ENCODE measurements at places on chromosomes 13 and 19.

- no peak for DNase-seq
Measured at GRCh38 chr13:83831796-83832195, 50.5 kb downstream of the SLITRK1 start.

- DNase-seq = no peak
Measured at GRCh38 chr13:50518131-50518530, 325.4 kb downstream of the DLEU7 start.

DNA sequence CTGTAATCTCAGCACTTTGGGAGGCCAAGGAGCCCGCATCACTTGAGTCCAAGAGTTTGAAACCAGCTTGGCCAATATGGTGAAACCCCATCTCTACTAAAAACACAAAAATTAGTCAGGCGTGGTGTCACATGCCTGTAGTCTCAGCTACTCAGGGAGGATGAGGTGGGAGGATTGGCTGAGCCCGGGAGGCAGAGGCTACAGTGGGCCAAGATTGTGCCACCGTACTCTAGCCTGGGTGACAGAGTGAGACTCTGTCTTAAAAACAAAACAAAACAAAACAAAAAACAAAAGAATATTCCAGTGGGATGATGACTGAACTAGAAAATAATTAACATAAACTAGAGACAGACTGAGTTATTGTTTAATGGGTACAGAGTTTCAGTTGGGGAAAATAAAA is 81.7 kb upstream of the ABCC4 start:
- no peak for DNase-seq

GRCh38 chr19:2391118-2391725 is 31.2 kb downstream of the TMPRSS9 start:
- DNase-seq = peak; percentile 86

DNA sequence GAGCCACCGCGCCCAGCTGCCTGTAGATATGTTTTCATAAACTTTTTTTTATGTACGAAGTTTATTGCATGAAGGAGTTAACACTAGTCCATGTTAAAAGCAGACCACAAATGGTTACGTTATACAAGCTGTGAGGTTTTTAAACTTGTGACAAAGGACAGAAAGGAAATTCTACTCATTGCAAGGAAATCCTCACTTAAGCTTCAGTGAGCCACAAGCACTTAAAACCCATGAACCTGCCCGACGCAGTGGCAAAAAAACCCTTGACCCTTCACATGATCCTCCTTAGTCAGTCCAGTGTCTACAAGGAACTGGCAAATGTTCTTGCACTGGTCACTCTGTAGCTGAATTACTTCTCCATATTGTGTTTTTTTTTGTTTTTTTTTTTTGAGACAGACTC is 4.2 kb downstream of the MPND start:
- no peak for DNase-seq

DNA sequence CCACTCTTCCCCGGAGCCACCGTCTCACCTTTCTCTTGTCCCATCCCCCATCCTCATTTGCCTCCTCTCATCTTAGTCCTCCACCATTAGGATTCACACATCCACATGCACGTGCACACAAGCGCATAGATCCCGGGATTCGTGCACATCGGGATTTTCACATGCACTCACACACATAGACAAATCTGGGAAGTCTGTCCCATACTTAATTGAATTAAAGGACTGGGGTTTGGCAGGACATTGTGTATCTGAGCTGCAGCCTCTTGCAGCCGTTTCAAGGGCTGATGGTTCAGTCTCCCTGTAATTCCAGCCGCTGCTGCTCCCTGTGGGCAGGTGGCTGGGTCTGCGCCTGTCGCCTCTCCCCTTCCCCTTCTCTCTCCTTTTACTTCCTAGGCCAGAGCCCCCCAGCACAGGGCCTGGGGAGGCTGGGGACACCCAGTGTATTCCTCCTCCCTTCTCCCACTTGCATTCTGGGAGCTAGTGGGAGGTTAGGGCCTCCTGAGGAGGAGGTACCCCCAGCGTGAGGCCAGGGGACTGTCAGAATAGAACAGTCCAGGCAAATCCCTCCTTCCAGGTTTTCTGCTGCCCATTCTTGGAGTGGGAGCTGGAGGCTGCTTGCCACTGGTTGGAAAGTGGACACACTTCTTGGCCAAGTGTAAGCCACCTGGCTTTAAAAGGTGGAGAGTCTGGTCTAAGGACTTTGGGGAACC is 43.6 kb downstream of the LYL1 start:
- DNase-seq = no peak

- peak; percentile 79 for DNase-seq
Measured at GRCh38 chr19:39506944-39507714, 7.8 kb upstream of the SELENOV start.

DNA sequence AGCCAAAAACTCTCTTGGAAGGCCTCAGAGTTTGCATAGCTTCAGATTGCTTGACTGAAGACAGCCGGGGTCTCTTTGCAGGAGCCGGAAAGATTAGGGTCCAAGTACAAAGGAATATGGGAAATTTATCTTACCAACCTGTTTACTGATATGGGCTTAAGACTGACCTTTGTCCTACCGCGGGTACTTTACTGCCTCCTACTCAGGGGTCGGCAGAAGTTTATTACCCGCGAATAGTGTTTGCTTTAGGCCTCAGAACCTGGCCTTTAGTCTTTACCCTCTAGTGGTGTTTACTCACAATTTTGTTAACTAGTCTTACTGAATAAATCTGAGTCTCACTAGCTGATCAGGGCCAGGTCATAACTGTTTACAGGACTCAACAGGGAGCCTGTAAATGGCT is 765.4 kb upstream of the SPRY2 start:
- DNase-seq = no peak

- DNase-seq = peak; percentile 7
Measured at GRCh38 chr13:86572115-86572514, 772.9 kb upstream of the SLITRK6 start.

- DNase-seq = no peak
Measured at GRCh38 chr13:75474956-75475355, 7.0 kb downstream of the TBC1D4 start.

DNA sequence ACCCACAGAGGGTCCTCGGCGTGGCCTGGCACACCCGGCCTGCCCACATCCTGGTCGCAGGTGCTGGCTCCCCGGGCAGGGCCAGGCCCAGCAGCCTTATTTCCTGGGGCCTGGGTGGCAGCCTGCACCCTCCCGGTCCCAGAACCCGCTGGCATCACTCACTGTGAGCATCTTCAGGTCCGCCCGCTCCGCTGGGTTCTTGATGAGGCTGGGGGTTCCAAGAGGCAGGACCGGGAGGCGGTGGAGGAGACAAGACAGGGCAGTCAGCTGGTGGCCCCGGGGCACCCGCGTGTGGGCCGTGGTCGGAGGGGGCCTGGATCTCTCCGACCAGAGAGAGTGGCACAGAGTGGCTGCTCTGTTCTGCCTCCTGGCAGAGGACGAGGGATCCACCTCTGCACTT is 27.6 kb upstream of the ZBTB7A start:
- no peak for DNase-seq

DNA sequence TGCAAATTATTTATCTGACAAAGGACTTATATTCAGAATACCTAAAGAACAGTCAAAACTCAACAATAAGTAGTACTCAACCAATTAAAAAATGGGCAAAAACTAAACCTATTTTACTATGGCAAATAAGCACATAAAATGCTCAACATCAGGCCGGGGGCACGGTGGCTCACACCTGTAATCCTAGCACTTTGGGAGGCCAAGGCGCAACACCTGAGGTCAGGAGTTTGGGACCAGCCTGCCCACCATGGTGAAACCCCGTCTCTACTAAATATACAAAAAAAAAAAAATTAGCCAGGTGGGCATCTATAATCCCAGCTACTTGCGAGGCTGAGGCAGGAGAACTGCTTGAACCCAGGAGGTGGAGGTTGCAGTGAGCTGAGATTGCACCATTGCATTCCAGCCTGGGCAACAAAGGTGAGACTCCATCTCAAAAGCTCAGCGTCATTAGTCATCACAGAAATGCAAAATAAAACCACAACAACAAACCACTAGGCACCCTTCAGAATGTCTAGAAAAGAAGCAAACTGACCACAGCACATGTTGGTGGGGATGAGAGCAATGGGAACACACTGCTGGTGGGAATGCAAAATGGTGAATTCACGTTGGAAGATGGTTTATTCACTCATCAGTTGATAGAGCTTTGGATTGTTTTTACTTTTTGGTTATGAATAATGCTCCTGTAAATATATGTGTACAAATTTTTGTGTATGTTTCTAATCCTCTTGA is 180.6 kb upstream of the SOX1 start:
- no peak for DNase-seq

GRCh38 chr19:48372904-48373303 is 8.7 kb downstream of the SYNGR4 start:
- DNase-seq = no peak

DNA sequence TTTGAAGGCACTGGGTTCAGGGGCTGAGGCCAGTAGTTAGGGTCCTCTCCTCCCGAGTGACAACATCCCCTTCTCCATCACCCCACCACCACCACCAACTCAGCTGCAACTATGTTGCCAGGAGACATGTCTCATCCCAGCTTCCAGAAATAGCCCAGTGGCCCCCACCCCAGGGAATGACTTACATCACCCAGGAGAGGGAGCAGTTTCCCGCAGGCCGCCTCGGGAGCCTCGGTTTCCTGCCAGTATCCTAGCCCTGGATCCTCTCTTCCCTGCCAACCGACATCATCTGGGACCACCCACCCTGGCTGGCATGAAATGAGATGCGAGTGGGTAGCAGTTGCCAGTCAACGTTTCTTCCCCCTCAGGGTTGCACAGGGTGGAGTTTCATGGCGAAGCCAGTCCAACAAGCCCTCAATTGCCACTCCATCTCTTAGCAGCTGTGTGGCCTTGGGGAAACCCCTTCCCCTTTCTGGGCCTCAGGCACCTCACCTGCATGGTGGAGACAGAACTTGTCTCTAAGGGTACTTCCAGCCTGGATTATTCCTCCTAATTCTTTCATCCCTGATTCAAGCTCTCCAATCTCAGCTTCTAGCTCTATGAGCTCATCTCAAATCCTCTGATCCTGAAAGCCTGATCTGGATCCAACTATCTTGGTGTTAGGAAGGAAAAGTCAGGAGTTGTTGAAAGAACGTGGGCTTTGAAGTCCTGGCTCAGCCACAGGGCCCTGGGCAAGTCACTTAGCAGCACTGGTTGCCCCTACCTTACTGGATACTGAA is 3.9 kb upstream of the GSK3A start:
- no peak for DNase-seq

DNA sequence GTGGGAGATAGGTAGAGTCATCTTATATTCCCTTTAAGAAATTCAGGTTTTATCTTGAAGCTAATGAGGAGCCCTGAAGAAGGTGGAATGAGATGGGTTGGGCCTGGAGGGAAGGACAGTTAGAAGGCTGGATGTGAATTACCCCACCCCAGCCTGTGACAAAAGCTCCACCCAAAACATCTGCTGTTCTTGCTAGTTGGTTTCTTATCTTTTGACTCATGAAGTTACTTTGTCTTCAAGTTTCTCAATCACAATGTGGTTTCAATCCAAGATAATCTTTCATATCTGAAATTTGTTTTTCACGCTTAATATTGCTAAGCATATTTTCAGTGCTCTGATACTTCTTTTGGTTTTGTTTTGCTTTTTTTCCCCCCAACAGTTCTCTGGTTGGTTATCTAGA is 38.3 kb upstream of the HMGB1 start:
- peak; percentile 98 for DNase-seq

DNA sequence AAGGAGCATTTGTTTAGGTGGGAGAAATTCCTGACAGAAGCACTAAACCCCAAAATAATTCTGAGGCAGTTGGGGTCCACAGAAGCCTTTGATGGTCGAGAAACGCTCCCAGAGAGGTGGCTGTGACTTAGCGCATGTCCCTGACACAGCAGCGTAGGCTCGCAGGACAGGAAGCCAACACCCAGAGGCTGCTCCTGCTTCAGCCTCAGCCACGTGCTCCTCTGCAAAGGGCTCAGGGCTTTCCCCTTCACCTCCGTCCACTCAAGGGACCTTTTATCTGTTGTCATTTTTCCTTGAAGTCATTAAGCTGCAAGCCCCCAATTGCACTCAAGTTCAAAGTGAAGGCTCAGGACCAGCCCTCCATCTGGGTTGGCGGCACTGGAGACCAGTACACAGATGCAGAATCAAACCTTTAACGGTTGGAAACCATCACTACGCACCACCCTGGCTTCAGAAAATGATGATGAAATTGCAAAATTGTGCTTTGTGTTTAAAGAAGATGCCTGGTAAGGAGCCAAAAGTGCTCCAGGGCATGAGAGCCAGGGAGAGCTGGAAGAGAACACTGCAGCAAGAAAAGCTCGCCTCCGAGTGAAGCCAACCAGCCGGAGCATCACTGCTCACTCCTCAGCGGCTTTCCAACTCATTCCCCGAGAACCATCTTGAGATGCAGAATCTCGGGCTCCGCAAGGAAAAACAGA is 219.6 kb downstream of the RAP2A start:
- no peak for DNase-seq

DNA sequence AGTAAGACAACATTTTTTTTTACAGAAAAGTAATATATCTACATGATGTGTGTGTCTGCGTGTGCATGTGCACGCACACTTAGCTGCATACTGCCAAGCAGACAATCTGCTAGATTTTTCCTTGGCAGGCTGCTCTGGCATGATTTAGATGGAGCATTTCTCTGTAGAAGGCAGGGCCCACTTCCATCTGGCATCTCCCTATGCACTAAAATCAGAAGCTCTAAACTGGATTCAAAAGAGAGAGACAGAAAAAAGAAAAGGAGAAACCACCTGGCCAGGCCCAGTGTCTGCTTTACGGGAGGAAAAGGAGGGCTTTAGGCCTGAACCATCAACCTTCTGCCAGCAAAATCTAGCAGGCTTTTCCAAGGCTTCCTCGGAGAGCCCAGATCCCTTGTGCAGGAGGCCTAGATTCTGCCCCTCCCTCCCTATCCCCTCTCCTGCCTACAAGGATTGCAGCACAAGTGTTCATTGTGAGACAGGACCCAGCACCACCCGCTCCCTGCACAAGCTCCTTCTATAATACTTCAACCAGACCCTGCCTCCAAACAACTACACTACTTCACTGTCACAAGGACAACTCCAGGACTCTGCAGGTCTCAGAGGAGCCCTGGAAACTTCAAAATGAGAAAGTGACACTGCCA is 99.3 kb downstream of the DOCK9 start:
- DNase-seq = no peak

- DNase-seq = no peak
Measured at GRCh38 chr13:97174638-97175037, 47.5 kb upstream of the MBNL2 start.
